ENCODE measurements at places on chromosomes 2 and 18.

- DNase-seq, result no peak
Observed at GRCh38 chr2:100350661-100351185, 28.4 kb upstream of the LONRF2 start.

DNA sequence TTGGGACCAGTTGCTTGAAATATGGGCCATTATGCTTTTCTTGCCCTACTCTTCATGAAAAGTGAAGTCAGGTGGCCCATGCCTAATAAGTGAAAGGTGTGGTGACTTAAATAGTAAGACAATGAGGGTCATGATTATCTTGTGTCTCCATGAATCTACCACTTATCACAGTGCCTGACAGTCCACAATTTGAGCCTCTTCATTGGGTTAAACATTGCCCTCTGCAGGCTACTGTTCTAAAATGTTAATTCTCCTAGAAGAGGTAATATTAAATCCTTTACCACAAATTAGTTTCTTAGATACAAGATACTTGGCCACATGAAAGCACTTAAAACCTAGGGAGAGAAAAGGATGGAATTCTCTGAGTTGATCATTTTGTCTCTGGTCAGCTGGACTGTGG is 4.0 kb downstream of the EGR4 start:
- no peak for DNase-seq

GRCh38 chr2:114550895-114551793 is 108.7 kb downstream of the DPP10 start:
- DNase-seq, result no peak

GRCh38 chr2:208820014-208820688 is 413.6 kb downstream of the PTH2R start:
- no peak for DNase-seq

DNA sequence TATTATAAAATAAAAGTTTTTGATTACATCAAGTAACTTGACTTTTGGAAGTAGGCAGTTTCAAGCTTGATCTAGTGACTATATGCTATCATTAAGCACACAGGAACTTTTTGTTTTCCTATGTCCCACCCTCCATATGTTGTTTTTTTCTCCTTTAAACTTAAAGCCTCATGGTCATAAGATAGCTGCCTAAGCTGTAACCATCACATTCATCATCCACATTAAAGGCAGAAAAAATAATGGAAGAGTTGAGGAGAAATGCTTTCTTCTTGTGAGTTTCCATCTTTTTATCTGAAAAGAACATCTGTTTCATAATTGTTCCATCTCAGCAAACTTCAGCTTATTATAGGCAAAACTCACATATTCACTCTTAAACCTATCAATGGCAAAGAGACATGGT is 630.4 kb downstream of the STK39 start:
- DNase-seq, result no peak

DNA sequence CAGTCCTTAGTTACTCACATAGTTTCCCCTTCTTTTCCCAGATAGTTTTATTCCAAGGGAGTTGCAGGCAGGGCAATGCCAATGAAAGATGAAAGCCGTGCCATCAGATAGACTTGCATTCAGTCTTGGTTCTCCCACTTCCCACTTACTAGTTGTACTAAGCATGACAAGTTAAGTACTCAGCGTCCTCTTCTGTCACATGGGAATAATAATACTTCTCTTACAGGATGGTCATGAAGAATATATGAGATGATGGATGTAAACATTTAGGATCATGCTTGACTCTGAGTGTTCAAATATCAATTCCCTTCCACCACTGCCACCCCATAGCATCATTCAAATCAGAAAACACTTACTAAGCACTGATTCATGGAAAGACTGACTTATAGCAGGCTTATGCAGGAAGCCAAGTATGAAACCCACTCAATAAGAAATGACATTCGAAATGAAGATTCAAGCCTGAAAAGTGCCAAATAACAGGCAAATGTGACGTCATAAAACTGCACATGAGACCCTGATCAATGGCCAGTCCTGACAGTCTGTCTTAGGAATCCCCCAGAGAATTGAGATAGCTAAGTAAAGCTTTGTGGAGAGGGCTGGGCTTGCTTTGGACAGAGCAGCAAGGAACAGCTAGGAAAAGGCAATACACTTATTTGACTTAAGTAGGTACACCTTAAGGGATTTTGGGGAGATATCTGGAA is 11.1 kb upstream of the EVA1A start:
- DNase-seq, result no peak

DNA sequence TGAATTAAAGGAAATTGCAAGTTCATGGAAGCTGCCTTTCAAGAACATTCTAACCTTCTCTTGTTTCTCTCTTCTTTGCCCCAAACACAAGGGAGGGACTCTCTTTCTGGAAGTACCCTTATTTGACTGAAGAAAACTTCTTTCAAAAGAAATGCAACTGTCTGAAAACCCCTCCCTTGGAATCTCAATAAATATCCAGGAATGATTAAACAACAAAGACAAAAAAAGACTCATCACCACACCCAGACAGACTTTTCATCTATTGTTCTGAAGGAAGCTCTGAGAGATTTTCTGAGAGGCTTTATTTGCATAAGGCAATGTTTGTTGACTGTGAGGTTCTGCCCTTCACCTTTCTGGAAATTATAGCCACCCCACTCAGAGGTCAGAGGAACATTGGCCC is 1260.9 kb downstream of the LRP1B start:
- no peak for DNase-seq

GRCh38 chr2:11222845-11223244 is 67.6 kb downstream of the SLC66A3 start:
- no peak for DNase-seq

DNA sequence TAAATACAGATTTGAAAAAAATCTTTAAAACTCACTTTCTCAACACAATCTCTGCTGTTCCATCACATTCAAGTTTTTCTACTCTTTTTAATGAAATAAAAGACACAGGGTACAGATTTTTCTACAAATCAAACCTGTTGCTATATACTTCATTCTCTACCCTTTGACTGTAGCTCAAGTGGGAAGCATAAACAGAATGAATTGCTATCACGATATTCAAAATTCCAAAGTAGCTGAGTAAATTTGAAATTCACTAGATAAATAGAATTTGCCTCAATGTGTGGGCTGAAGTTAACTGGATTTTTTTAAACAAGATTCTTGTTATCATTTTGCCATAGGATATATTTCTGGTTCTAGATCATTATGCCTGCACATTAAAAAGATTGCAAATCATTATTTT is 185.9 kb downstream of the ZNF521 start:
- DNase-seq, result no peak

- no peak for DNase-seq
Observed at GRCh38 chr2:199100326-199101110, 357.2 kb downstream of the SATB2 start.

- no peak for DNase-seq
Observed at GRCh38 chr2:3575534-3576262, 638 bp downstream of the RPS7 start.

GRCh38 chr2:2869553-2869952 is 508.1 kb downstream of the EIPR1 start:
- DNase-seq, result no peak

DNA sequence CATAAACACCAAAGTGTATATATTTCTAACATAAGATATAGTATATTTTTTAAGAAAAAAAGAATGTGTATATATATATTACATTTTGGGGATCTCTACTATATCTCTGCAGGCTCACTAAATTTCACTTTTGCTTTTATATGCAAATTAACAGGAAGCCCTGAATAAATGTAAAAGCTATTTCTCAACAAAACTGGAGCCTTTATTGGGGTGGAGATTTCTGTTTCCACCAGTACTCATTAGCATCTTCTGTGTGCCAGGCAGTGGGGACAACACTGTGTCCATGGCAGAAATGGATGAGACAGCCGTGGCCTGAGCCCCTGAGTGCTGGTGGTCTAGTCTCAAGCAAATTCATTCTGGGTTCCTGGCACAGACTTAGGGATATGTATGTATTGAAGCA is 41.3 kb downstream of the C18orf63 start:
- DNase-seq, result no peak

- no peak for DNase-seq
Observed at GRCh38 chr2:112630268-112630667, 15.5 kb upstream of the SLC20A1 start.

DNA sequence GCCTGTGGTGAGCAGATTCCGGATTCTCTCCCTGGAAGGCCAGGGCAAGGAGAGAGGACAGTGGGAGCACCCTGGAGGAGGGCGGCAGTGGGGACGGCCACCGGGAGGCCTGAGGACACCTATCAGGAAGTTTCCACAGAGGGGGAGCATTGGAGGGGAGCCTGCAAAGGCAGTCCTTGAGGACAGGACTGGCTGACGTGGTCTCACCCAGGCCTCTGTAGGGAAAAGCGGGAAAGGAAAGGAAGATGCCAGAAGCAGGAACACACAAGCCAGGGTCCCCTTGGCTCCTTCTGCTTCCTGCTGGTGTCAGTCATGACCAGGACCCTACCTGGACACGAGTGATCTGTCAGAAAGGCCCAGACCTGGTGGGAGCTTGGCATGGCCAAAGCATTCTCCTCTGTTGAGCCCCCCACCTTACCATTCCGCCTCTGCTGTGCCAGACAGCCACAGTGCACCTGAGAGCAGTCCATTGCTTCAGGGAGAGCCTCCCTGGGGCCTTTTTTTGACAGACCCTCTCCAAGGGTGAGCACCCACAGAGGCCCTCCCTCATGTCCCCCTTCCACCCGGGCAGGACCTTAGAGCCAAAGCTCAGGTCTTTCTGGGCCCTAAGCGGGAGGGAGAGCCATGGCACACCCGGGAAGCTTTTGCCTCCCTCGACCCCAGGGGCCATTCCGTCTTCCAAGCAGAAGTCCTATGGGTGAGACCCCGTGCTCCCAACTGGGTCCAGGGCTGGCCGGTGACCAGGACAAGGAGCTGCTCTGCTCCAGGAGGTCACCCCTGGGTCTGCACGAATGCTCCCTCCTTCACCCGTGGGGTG is 333.1 kb downstream of the DYSF start:
- DNase-seq, result no peak

DNA sequence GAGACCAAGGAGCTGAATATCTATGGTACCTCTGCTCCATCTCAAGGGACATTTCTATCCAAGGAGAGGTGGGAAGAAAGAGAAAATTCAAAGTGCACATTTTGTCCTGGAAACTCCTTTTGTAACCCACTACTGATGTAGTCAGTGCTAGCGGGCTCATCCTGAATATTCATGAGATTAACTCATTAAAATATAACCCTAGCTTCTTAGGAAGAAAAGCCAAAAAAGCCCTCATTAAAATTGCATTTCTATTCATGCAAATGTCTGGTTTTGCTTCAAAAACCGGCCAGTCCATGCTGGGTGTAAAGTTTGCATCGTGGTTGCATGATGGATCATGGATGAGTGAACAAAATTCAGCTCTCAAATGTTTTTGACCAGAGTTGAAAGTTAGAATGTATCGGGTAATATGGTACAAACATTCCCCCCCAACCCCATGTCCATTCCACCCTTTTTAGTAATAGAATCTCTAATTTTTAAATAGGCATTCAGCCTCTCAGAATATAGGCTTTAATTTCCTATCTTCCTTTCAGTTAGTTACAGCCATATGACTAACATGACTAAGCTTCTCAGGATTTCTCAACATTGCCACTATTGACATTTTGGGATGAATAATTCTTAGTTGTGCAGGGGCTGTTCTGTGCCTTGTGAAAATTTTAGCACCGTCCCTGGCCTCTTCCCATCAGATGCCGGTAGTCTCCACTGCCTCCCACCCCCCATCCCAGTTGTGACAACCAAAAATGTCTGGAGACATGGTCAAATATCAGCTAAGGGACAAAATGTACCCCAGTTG is 104.2 kb upstream of the RND3 start:
- no peak for DNase-seq

DNA sequence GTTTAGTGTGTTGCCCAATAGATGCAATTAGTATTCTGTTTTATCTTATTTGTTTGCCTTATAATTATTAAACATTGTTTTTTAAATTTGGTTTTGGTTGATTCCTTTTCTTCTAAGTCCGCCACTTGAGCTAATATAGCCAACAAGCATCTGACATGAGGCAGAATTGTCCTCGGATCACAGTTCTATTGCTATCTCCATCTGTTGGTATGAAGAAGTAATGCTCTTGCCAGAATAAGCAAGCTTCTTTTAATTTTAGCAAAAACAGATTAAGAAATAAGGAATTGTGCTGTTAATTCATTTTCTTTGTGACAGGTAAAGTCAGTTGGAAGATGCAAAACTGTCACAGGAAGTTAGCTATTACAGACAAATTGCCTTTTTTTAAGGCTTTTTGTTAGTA is 54.3 kb downstream of the R3HDM1 start:
- DNase-seq, result no peak

DNA sequence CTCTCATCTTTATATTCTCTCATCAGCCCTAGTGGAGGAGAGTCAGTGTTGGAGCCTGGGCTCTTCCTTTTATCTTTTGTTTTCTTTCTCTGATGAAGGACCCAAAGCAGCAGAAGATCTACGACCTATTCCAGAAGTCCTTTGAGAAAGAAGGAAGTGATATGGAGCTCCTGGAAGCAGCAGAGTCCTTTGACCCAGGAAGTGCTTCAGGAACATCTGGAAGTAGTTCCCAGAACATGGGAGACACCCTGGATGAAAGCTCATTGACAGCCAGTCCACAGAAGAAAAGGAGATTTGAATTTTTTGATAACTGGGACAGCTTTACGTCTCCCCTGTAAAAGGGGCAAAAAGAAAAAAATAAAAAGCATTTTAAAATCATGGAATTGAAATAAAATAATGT is 16.0 kb upstream of the RPL37A start:
- no peak for DNase-seq

DNA sequence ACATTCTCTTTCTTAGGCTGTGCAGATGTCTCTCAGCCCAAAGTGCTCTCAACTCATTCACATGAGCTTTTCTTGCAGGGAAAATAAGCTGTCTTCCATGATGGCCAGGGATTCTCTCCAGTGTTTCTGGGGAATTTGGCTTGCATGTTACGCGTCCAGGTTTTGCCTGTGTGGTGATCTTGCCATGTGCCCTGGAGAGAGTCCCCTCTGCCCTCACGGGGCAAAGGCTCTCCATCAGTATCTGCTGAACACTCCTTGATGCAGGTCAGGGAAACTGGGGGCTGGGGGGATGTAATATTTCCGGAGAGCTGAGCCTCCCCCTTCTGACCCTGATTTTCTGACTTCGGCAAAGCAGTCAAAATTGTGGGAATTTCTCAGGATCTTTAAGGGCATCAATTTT is 87.6 kb downstream of the ACKR3 start:
- DNase-seq, result no peak

DNA sequence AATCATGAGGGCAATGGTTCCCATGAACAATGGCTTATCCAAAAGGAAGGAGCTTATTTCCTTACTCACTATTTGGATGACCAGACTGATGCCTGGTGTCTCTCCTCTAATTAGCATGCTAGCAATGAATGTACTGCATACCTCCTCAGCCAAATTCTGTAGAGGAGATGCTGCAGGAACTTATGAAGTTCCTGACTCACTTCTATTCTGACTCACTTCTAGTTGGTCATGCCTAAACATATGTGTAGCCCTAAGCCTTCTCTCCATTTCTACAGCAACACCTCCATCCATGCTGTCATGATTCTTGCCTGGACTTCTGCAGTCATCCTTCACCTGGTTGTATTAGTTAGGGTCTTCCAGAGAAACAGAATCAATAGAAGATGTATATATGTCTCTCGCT is 59.9 kb upstream of the MRPS9 start:
- no peak for DNase-seq

- no peak for DNase-seq
Observed at GRCh38 chr2:12341920-12342319, 374.8 kb upstream of the TRIB2 start.

GRCh38 chr2:223877721-223878410 is 40.5 kb upstream of the AP1S3 start:
- DNase-seq, result no peak
